Activated CD4-positive, alpha-beta T cell treated with anti-CD3 and anti-CD28 coated beads, Interleukin-2, amount 50 U/mL, for 24 hours (primary cell): ENCODE measurements at places on chromosomes 5 and 9.

- DNase-seq: no peak
Observed at GRCh38 chr9:111037708-111038330, 451 bp downstream of the LPAR1 start.

DNA sequence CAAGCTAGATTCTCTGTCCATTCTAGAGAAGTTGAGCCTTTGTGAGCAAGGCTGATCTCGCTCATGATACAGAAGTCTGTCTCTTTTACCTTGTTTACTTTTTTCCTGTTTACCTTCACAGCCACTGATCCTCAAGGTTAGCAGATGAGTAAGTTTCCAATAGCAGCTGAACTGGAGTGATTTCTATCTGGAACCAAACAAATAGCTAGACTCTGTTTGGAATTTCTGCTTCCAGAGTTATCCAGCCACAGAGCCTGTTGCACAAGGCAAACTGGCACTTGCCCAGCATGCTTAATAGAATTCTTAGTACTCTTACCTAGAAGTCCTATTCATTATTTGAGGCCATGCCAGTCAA, 12.8 kb upstream of the PANK3 start:
- no peak for DNase-seq

- no peak for DNase-seq
Observed at GRCh38 chr9:281741-282645, 67.3 kb downstream of the DOCK8 start.

GRCh38 chr9:109799141-109799540, 19.1 kb downstream of the PALM2AKAP2 start:
- no peak for DNase-seq

DNA sequence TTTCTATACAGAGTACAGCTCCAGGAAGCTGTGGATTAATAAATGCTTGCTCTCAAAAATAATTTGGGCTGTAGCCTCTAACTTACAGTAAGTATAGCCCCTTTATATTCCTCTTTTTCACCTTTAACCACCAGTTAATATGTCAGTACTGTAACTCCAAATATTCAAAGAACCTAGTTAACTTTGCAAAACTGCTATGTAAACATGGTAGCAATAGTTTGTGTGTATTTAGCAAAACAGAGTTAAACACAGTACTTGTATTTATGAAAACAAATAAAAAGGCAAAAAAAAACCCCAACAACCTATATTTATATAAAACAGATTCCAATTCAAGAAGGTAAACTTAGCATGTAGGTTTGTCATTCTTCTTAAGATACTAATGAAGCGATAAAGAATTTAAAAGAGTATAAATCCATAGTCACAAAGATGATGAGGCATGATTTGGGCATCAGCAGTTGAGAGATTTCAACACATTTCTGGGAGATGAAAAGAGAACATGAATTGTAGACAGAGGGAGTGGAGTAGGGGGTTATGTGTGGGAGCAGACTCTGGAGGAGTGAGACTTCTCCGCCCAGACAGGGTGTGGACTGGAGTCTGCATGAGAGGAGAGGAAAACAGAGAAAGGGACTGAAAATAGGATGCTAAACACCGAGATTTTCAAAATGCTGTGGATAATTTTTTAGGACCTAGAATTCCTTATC, 47.0 kb upstream of the F2RL1 start:
- no peak for DNase-seq

DNA sequence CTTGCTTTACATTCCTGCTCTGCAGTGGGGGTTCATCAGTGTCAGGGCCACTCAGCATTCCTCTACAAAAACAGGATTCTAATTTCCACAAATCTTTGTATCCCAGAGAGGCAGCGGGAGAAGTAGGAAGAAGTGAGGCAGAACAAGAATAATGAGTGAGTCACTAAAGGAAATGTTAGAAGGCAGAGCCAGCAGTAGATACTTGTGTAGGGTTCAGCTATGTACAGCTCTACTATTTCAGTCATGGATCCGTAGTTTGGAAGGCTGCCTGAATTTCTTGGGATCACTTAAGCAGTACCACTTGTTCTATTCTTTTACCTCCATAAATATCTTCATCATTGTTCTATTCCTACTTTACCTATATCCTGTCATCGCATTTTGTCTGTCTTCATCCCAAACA, 246.3 kb upstream of the TLE4 start:
- no peak for DNase-seq

DNA sequence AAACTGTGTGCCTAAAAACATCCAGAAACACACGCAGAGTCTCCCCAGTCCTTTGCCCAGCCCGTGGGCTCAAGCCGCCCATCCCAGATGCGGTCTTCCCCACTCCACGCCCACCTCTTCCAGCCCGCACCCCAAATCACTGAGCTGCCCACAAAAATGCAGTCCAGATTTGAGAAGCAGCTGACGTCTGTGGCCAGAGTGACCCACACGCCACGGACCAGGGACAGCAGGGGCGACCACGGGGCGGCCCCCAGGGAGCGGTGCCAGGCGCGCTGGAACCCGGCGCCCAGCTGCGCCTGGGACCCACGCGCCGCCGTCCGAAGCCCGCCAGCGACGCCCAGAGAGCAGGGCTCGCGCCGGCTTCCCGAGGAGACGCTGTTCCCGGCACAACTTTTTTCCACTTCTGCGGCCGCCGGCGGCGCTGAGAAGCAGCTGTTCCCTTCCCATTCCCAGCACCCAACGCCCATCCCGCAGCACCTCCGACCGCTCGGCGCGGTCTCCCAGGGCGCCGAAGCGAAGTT, 674 bp downstream of the LHFPL2 start:
- DNase-seq: no peak

DNA sequence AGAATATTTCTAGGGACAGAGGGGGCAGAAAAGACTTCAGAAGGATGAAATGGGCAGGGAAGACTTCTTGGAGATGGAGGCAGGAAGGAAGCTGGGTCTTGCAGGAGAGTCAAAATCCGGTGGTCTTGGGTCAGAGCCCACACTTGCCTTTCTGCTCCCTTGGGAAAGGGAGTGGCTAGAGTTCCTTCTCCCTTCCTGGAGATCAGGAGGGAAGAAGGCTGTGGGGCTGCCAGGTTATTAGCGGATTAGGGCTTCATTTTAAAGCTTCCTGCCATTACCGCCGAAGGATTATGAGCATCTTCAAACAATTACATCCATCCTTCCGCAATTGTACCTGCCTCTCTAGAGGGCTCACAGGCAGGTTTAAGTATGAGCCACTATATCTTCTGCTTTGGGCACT, 19.2 kb upstream of the SYNPO start:
- no peak for DNase-seq

GRCh38 chr5:95738072-95738471, 6.9 kb downstream of the RHOBTB3 start:
- DNase-seq: no peak

- DNase-seq: no peak
Observed at GRCh38 chr9:132037458-132037857, 42.2 kb downstream of the MED27 start.

DNA sequence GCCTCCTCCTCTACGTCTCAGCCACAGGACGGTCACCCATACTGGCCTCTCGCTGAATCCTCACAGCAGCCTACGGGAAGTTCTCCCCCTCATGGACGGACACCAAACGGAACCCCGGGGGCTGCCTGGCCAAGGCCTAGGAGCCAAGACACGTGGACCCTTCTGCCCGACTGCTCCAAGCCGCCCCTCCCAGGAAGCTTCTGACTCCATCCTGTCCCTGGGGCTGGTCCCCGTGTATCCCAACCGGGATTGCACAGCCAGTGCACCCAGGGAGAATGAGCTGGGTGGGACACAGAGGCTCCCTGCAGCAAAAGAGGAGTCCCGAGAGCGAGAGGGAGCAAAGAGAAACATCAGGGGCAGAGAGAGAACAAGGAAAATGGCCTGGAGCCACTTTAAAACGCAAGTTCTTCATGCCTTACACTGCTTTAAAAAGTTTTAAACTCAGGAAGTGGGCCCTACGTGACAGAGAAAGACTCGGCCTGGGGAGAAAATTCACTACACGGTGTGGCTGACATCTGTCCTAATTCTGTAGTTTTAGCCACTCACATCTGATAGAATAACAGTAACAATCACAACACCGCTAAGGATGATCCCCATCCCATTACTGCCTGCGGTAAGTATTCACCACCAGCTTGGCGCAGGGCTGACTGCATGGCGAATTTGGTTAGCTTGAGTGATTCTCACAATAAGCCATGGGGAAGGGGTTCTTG, 3.0 kb downstream of the FAM78A start:
- DNase-seq: no peak

GRCh38 chr5:151345187-151345807, 2.1 kb downstream of the SLC36A2 start:
- no peak for DNase-seq

DNA sequence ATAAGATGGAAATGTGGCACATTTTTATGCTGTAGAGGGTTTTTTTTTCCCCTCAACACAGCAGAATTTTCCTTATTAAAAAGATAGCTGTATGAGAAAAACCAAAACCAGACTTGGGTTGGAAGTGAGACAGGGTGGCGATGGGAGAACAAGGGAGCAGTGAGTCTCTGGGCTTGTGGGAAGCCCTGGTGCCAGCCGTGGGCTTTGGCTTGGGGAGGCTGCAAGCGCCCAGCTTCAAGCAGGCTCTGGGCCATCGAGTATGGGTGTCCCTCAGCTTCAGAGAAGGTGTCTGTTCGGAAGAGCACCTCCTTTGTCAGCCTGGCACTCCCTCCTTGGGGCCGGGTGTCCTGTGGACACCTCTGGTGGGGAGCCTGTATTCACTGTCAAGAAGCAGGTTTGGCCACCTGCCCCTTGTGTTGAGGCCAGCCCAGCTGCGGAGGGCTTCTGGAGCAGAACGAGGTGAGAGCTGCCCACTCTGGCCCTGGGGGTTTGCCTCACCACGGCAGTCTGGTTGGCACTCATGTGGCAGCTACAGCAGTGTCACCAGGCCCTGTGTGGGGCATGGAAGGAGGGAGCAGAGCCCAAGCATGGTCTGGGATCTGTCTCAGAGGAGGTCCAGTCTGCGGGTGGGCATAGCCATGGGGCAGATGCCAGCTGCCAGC, 37.6 kb upstream of the ANGPTL2 start:
- DNase-seq: no peak

DNA sequence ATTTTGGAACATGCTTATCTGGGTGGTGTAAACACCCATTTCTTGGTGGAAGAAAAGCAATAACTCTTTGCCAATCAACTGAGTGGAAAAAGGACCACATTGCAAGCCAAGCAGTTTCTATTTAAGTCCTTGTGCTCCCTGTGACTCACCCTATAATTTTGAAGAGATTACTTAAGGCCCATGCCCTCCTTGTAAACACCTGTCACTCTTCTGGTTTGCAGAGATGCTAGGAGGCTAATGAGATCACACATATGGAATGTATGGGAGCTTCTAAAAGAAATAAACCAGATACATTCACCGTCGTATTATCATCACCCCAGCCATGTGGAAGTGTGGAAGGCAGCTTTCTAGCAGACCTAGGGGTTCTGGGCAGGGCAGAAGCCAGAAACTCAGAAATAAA, 337.1 kb downstream of the GADD45G start:
- DNase-seq: no peak

- no peak for DNase-seq
Observed at GRCh38 chr5:5665225-5666075, 243.0 kb downstream of the ICE1 start.

DNA sequence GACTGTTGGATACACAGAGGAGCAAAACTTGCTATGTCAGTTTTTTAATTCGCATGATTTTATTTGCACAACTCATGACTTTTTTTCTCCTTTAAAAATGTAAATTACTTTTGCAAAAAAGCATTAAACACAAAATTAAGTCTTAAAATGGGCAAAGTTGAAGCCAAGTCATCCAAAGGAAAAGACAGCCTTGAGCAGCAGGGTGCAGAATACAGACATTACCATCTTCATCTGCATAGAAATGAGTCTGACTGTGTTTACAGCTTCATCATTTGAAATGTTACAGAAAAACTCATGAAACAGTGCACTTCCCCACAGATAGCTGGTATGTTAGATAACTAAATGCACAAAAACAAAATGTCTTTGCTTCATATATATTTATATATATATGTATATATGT, 101.4 kb downstream of the TSSK1B start:
- DNase-seq: no peak

- no peak for DNase-seq
Observed at GRCh38 chr5:81225463-81225862, 7.7 kb upstream of the CKMT2 start.

DNA sequence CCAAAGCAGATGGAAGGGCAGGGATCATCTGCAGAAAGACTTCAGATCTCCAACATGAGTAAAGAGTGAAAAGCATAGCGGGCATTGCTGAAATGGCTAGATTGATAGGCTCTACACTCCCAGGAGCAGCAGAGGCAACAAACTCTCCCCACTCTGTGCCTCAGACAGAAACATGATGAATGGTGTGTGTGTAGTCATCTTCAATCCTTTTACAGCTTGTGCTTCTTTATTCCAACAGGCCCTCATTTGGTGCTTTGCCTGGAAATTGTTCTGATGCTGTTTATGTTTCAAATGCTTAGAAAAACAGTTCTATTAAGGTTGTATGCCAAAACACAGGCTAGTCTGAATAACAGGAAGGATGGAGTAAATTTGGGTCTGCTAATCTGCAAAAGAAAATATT, 176.2 kb downstream of the DMRTA1 start:
- DNase-seq: no peak

GRCh38 chr9:134484479-134484878, 157.1 kb upstream of the COL5A1 start:
- no peak for DNase-seq

DNA sequence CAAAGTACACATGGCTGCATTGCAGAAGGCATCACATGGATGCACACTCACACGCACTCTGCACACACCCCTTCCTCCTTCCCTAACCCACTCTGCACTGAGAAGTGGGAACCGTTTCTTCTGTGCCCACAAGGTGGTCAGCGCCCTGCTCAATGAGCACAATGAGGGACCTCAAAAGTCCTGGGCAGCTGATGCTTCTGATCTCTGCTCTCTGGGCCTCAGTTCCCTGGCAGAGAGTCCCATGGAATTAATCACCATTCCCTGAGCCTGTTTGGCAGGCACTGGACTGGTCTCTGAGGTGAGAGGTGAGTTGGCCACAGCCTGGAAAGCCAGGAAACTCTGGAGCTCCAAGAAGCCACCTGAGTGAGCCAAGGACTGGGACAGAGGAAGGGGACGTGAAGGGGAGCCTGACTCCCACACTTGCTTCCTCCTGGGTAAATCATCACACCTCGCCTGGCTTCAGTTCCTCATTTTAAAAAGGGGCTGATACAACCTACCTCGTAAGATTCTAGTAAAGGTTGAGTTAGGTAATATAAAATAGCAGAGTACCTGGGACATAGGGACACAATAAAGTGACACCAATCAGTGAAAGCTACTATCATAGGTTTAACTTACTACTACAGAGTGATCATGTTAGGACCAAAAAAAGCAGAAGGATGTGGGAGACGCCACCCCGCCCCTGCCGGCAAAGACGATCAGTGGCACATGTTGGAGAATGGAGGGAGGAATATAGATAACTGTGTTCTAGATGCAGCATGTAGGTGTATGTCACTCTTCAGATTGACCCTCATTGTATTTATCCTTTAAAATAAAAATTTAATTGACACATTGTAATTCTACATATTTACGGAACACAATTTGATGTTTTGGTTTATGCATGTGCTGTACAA, 21.1 kb upstream of the IGFBPL1 start:
- no peak for DNase-seq
